ENCODE measurements at places on chromosomes 3 and 15. TPM values are rescaled to one million over a fixed set of nuclear protein-coding genes. Genes with fewer than 3 reads are reported as not detected.

- DNase-seq: no peak
Measured at GRCh38 chr15:41018534-41018933, 65.3 kb downstream of the CHAC1 start.

DNA sequence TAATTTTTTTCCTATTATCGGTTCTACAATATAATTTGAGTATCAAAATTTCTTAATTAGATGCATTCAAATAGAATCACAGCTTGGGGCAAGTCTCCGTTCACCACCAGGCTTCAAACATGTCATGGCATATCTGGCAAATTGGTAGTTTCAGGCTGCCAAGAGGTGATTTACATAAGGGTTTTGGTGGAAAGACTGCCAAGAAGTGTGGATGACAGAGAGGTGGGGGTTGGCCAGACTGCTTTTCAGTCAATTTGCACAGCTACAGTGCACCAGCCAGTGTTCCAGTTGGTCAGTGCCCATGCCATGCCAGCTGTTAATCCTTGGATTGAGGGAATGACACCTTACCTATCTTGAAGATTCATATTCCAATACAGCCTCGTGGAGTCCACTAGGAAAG lies 8.4 kb upstream of the GSK3B start:
- no peak for DNase-seq

DNA sequence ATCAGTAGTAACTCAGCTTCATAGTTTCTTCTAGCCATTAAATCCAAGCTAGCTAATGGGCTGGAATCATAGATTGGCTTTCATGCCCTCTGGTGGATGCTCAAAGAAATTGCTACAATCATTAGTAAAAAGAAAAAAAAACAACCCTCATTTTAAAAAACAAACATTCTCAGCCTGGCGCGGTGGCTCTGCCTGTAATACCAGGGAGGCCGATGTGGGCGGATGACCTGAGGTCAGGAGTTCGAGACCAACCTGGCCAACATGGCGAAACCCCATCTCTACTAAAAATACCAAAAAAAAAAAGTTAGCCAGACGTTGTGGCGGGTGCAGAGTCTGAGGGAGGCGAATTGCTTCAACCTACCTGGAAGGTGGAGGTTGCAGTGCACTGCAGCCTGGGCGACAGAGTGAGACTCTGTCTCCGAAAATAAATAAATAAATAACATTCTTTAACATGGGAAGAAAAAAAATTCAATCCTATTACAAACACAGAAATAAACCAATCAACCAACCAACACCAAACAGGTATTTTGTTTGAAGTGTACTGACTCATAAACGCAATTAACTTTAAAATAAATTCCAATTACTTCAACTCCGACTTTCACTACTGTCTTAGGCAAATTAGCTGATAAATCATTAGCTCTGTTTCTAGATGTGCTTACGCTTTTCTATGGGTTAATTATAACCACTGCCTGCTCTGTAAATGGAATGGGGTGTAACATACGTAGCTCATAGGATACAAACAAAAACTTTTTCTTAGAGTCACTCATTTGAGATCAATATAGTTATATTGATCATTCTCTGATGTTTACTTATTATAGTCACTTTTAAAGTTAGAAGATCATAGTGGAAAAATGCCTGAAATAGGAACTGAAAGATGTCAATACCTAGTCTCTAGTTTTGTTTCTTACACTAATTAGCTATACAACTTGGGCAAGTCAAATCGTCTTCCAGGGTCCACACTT lies 24.9 kb downstream of the TMEM207 start:
- DNase-seq: peak; percentile 60

- no peak for DNase-seq
Measured at GRCh38 chr15:86193716-86194380, 114.2 kb downstream of the AGBL1 start.

DNA sequence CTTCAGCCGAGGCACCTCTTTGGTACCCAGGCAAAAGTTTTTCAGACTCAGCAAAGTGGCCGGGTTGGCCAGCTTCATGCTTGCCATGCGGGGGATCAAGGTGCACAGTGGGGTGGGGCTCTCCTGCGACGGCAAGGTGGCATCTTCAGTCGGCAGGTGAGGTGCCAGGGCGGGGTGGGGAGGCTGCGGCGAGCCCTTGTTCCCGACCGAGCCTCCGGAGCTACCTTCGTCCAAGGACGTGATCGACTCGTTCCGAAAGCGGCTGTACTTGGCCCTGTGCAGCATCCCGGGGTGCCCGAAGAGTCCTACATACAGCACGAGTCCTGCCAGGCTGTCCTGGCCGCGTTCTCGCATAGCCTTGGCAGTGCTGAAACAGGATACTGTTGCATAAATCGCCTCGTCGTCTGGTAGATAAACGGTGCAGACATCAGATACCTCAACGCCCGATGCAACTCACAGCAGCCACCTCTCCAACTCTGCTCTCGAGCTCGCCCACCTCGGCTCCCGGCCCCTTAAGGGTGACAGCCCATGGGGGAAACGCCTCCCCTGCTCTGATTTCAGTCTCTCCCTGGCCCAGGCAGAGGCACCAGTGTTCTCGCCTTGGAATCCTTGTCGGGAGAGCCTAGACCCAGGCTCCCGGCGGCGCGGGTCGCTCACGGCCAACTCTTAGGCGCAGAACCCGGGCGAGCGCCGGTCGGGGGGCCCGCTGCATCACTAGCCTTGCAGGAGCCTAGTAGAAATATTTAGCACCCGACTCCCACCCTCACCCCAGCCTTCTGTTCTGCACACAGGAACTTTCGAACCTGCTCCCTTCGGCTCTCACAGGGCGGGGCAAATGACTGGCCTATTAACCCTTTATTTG lies 826 bp downstream of the SHC4 start:
- DNase-seq: no peak

DNA sequence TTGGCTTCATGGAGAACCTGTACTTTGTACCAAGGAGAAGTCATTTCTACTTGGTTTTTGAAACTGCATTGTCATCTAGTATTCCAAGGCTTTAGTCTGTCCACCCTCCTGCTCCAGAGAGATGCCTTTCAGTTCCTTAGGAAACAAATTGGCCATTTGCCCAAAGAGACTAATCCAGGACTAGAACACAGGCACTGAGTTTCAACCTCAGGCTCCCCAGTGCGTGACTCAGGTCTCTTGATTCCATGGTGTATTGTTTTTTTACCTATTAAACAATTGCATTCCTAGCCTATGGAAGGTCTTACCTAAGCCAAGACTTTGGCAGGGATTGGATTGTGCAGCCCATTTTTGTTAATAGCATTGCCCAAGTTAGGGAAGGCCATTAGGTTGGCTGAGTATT lies 214.8 kb upstream of the CTDSPL start:
- no peak for DNase-seq

DNA sequence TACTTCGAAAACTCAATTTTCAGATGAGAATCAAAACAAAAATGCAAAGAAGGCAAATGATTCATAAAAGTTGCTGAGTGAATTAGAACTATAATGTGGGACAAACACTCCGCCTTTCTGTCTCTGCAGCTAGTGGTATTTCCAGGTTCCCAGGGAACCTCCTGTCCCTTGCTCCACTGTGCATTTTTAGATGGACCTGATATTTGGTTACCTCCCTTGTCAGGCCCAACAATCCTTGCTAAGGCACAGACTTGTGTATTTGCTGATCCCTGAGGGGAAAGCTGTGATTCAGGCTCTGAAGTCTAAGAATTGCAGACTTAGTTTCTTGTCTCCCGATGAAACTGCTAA lies 162.7 kb downstream of the LPP start:
- DNase-seq: no peak

- peak; percentile 66 for DNase-seq
Measured at GRCh38 chr15:55789066-55789660, 46.2 kb upstream of the PRTG start.

DNA sequence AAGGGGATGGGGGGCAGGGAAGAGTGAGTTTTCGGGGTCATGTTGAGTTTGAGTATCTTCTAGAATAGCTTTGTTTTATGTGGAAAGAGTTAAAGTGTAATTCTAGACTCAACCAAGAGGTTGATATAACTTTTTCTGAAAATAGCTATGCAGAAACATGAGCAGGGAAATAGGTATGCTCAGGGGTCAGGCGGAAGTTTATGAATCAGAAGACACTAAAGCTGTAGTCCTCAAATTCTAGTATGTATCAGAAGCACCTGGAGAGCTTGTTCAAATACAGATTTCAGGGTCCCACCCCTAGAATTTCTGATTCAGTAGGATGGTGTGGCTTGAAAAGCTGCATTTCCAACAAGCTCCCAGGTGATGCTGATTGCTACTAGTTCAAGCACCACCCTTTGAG lies 37.6 kb upstream of the UBE2E2 start:
- DNase-seq: no peak

DNA sequence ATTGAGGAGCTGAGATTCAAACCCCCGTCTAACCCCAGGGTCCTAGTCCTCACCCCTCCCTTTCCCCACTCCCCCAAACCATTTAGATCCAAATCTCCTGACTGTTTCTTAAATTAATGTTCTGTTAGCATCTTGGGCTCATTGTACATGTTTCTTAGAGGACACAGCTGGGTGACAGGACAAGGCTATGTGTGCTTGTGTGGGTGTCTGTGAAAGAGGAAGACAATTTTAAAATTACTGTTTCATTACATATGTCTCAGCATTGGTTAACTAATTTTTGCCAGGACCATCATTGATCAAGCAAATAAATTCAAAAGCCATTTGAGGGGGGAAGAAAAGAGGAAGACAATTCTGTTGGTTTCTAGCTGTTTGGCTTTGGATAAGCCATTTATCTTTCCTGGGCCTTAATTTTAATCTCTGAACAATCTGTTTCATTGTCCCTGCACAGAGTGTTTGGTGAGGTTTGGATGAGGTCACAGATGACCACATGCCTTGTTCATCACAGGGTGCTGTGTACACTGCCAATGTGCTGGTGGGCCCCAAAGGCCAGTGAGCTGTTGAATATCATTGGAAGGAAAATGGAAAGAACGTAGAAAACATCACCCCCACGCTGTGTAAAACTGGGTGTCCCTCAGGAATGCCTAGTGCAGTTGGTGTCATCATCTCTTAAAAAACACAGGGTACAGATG lies 51.9 kb downstream of the RPLP1 start:
- no peak for DNase-seq

DNA sequence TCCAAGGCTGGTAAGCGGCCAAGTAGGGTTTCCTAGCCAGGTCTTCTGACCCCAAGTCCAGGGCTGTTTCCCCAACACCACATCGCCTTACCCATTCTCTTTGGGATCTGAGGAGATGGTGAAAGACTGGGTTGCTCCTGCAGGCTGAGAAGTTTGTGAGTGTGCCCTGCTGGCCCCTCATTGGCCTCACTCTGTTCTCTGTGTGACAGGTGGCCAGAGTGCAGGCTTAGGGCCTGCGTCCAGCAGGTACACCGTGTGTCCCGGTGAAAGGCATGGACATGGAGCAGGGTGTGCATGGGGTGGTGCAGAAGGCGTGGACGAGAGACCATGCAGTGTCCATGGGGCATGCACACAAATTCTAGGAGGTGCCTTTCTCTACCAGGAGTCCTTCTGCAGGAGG lies 91.3 kb downstream of the DGKG start:
- DNase-seq: no peak

DNA sequence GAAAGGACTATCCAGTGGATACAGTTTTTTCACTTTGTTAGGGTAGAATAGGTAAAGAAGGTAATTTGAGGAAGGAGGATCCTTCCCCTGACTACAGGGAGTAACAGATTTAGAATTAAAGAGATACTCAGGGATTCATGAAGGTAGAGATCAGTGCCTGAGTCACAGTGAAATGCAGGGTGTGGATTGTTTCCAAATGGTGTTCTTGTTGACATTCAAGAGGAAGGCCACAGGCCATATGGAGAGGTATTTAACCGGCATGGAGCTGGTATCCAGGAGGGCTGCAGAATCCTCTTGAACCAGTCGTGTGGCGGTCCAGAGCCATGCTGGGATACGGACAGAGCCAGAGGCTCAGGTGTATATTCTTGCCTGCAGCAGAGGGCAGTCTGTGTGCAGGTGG lies 28.2 kb downstream of the GYG1 start:
- no peak for DNase-seq

DNA sequence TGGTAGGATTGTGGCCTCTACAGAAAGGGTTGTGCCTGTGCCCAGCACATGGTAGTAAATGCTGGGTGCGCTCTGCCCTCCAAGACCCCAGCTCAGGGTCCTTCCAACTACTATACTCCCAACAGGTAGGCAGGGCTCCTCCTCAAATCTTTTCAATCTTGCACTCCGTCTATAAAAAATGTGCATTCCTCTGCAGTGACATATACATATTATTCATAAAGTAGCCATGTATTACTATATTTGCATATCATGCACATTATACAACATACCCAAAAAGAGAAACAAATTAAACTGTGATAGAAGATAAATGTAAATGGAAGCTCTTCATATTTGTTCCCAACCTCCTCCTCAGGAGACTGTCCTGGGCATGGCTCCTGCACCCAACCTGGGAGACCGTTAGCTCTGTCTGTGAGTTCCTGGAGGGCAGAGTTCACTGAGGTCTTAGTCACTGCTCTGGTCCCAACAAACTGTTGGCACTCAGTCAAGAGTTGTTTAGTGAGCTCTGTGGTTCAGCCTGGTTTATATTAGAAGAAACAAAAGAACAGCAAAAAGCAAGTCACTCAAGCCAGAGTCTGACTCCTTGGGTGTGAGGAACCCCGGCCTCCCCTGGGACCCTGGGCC lies 47.7 kb upstream of the GRIP2 start:
- no peak for DNase-seq

- no peak for DNase-seq
Measured at GRCh38 chr3:46615050-46615775, 2.9 kb downstream of the FAM240A start.

GRCh38 chr3:149908424-149908957 lies 62.2 kb downstream of the PFN2 start:
- DNase-seq: no peak

GRCh38 chr3:43035801-43036365 lies 56.8 kb downstream of the GASK1A start:
- no peak for DNase-seq

- no peak for DNase-seq
Measured at GRCh38 chr3:153051427-153052095, 110.5 kb upstream of the RAP2B start.

- no peak for DNase-seq
Measured at GRCh38 chr15:36256404-36256807, 323.0 kb upstream of the CDIN1 start.

- DNase-seq: peak; percentile 76
Measured at GRCh38 chr3:46946856-46947545, 29.5 kb downstream of the CCDC12 start.

GRCh38 chr3:48678056-48678455 lies 7.7 kb downstream of the NCKIPSD start:
- no peak for DNase-seq

The TMEM202 gene
- total RNA-seq: not detected

The ITIH3 gene
- not detected for total RNA-seq

The ZNF860 gene
- not detected for total RNA-seq

The GPR15 gene
- 24.0 TPM for total RNA-seq

The KNSTRN gene
- 61.5 TPM for total RNA-seq

The GOLGA8T gene
- total RNA-seq: 0.19 TPM

The CEP70 gene
- 19.7 TPM for total RNA-seq

Measured in activated T-cell treated with anti-CD3 and anti-CD28 coated beads, Interleukin-2, amount 50 U/mL, for 72 hours (primary cell).